GM23338 (cell line): ENCODE measurements at places on chromosomes 3 and 15. TPM values are rescaled to one million over a fixed set of nuclear protein-coding genes. Genes with fewer than 3 reads are reported as not detected.

- no peak for DNase-seq
Measured at GRCh38 chr3:194381460-194381875, 11.9 kb upstream of the LRRC15 start.

GRCh38 chr3:114838025-114838424 lies 309.1 kb downstream of the ZBTB20 start:
- no peak for DNase-seq

DNA sequence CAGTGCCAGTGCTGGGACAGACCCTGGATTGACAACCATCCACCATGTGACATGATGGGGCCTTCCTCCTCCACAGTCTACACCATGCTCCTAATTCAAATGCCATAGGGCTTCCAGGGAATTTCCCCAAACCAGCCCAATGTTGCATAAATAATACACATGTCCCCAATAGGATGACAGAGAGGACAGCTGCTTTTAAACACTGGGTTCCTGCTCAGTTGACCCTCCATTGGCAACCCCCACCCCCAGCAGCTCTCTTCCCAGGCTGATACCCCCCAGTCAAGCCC lies 28.3 kb upstream of the ATP2B2 start:
- DNase-seq = no peak

ATP13A4 gene
- total RNA-seq = not detected in 2 replicates

ZNF502 gene
- 3.2 and 4.7 TPM in 2 replicates for total RNA-seq

IMPG2 gene
- not detected in 2 replicates for total RNA-seq

SLC24A5 gene
- total RNA-seq = not detected in 2 replicates

DNA sequence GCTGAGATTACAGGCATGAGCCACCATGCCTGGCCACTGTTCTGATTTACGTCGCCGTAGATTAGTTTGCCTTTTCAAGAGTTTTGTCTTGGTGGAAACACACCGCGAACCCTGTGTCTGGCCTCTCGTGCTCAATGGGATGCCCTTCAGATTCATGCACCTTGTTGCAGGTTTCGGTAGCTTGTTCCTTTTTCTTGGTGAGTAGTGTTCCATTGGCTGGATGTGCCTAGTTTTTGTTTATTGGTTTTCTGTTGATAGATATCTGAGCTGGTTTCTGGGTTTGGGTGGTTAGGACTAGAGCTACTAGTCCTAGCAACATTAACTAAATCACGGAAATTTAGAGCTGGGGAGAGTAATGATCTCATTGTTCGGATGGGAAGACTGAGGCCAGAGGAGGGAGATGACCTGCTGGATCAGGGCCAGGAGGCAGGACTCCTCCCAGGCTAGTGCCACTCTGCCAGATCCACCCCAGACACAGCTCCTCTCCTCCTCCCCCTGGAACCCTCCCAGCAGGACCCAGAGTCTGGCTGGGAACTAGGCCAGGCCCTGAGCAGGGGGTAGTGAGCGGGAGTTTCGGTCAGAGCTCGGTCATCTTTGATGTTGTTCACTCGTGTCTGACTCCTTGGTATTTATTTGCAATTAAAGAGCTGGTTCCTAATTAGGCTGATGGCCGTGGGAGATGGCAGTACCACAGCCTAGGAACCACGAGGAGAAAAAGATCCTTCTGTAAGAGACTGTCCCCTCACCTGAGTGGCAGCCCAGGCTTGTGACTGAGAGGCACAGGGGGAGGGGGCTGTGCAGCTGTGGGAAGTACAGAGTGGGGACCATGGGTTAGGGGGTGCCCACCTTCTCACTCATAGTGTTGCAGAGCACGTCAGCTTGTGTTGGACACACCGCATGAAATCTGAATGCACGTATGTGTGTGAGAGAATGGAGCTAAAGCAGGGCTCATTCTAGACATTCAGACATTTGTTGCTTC lies 73.4 kb downstream of the SMAD6 start:
- no peak for DNase-seq
